ENCODE measurements at places on chromosomes 12 and 14.

GRCh38 chr14:29215853-29216252 lies 449.3 kb downstream of the FOXG1 start:
- DNase-seq = peak; percentile 4

DNA sequence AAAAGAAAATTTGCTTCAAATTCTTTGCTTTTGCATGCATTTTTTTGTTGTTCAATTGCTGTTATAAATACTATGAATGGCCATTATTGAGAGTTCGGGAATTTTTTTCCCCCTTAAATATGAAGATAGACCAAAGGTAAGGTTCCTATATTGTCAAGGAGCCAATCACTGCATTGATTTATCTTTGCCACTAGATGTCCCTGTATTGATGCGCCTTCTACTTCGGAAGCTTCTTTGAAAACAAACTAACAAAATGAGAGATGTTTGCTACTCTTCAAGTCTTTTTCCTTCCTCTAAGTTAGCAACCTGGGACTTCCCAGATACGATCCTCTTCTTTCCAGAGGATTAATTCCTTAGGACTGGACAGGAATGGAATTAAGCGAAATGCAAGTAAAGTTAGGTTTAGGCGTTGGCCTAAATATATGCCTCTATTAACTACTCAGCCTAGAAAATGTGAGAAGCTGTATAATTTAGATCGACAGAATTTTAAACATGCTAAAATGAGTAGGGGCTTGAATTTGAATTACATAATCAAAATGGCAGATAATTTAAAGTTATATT lies 318.1 kb downstream of the AEBP2 start:
- no peak for DNase-seq

DNA sequence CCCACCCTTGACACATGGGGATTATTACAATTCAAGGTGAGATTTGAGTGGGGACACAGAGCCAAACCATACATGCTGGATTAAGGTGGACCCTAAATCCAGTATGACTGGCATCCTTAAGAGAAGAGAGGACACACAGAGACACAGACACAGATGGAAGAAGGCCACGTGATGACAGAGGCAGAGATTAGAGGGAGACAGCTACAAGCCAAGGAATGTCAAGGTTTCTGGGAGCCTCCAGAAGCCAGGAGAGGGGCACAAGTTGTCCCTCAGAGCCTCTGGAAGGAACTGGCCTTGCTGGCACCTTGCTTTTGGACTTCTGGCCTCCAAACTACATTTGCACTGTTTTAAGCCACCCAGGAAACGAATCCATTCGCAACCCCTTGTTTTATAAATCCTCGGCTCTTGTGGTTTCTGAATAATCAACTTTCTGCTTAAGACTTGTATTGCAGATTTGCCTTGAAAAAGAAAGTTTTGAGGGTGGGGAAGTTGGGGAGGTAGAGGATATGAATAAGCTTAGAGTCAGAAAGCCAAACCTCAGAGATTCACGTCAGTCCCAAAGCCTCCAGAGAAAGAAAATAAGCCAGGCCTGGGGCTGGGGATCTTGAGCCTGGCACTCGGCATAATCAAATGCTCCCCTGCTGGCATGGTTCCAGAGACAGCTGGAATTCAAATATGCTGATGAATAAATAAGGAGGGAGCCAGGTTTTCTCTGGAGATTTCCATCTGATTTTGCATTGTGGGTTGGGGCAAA lies 224.2 kb upstream of the PWP1 start:
- no peak for DNase-seq

DNA sequence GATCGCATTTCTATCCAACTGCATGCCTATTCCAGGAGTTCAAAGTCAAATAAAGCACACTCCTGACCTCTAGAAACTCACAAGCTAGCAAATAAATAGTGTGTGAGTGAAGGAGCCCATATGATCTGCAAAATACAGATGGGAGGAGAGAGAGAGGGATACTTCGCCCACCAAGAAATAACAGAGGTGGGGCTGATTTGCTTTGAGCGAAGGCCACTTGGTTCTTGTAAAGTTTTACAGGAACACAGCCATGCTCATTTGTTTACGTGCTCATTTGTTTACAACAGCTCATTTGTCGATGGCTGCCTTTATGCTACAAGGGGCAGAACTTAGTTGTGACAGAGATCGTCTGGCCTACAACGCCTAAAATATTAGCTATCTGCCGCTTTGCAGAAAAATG lies 63.4 kb upstream of the GPATCH2L start:
- no peak for DNase-seq

GRCh38 chr12:68189821-68190242 lies 30.3 kb upstream of the IFNG start:
- no peak for DNase-seq

DNA sequence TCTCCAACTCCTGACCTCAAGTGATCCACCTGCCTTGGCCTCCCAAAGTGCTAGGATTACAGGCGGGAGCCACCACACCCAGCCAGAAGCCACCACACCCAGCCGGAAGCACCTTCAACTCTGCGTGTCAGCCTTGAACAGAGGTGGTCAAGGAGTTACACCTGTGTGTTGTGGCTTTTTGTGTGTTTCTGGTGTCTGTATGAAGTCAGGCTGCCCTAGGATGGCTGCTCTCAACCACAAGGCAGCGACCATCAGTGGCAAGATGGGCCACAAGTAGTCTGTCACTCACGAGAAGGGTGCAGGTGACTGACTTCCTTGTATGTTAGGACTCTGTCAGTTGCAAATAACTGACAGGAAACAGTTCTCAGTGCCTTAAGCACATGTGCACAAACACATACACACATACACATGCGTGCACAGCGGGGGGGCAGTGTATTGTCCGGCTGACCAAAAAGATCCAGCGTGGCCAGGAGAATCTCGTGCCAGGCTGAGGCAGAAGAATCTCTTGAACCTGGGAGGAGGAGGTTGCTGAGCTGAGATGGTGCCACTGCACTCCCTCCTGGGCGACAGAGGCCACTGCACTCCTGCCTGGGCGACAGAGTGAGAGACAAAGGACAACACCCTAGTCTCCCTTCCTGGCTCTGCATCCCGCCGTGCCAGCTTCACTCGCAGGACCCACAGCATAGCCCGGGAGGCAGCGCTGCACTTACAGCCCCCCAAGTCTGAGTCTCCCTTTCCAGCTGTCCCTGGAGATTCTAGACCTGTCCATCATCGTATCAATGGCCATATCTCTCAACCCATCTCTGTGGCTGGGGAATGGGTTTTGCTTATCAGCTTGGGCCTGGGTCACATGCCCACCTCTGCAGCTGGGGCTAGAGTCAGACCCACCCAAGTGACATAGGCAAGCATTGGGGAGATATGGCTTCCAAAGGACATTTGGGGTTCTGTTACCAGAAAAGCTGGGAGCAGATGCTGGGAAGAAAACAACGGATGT lies 13.7 kb downstream of the P2RX4 start:
- DNase-seq = peak; percentile 47

- DNase-seq = no peak
These were observed 176.7 kb upstream of the DYRK2 start for GRCh38 chr12:67471810-67472209.

DNA sequence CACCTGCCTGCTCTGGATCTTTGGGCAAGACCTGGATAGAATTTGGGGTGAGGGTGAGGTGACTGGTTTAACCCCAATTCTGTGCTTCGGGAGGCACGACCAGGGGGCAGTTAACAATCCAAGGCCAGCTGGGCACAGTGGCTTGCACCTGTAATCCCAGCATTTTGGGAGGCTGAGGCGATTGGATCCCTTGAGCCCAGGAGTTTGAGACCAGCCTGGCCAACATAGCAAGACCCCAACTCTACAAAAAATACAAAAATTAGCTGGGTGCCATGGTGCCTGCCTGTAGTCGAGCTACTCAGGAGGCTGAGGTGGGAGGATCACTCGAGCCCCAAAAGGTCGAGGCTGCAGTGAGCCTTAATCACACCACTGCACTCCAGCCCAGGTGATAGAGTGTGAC lies 38.2 kb downstream of the HRK start:
- no peak for DNase-seq

Measured in GM13977 (cell line).